ENCODE measurements at places on chromosomes 16 and 17.

DNA sequence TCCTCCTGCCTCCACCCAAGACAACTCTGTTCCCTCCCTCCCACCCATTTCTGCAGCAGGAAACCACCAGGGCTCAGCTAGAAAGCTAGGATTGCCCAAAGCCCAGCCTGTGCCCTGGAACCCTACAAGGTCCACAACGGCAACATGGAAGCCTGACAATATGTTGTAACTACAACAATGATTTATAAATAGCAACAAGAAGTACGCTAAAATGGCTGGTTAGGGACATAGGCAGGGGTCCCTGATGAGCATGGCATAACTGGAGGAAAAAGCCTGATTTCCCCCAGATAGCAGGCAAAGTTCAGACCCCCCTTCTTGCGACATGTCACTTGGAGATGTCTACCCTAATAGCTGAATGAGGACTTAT lies 6.6 kb downstream of the ST3GAL2 start:
- no peak for DNase-seq

DNA sequence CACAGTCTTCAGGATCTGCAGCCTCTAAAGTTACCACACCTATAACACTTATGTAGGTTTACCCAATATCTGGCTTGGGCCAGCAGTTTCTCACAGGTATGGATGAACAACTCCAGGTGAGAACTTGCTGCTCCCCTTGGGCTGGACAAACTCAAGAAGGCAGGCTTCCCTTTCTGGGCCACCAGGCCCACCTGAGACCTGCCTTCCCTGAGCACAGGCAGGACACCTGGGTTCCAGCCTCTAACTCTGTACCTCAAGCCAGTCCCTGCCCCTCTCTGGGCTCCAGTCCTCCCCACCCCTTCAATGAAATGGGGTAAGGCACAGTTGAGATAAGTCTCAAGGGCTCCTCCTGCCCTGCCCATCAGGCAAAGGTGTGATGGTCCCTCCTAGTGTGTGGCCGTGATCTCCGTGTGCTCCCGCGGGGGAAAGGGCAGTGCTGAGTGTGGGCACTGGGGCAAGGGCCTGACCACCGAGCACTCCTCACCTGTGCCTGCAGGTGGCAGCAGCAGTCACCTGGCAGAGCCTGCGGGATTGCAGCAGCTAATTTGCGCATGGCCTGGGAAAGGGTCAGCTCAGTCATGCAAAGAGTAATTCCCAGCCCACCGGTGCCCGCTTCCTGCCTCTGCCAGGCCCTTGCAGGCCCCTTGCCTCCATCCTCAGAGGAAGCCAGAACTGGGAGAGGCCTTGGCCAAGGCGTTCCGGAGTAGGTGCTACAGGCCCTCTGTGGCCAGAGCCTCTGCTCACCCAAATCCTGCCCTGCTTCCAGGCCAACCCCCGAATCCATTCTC lies 28.2 kb upstream of the ADGRG1 start:
- no peak for DNase-seq

DNA sequence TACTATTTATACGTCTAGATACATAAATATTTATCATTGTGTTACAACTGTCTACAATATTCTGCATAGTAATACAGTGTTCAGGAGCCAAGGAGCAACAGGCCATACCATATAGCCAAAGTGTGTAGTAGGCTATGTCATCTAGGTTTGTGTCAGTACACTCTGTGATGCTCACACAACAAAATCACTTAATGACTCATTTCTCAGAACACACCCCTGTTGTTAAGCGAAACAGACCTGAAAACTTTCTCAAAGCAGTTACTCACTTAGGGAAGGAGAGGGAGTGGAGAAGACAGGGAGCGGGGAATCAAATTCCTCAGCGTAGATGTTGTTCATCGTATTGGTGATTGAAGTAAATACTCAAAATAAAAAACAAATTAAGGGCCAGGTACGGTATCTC lies 269.5 kb downstream of the STX8 start:
- DNase-seq = no peak

DNA sequence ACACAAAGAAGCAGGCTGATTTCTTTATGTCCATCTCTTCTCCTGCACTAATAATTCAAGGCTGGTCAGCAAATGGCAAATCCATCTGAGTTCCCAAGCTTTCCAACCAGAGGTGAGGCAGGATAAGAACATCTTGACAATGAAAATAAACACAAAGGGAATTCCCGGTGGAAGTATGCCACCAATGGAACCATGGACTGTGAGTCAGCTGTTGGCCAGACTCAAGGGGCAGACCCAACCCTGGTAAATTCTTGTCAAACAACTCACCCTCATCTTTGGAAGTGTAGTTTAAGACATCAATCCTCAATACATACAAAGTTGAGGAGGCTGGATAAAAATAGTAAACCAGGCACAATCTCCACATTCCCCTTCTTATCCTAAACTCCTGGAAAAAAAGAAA lies 74.3 kb upstream of the CES5A start:
- no peak for DNase-seq

DNA sequence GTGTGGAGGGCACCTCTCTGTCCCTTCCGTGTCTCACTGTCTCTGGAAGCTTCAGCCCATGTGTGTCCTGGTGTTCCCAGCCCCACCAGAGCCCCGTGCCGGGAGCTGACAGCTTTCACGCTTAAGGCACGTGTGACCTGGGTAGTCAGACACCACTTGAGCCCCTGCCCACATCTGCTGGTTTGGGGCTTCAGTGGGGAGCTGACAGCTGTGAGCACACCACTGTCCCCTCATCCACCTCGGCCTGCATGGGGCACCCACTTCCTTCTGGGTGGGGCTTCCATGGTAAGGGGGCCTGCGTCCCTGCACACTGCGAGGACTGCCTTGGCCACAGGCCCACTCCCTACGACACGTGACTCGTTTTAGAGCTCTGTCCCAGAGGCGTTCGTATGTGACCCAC lies 2.6 kb upstream of the TEDC2 start:
- no peak for DNase-seq

- DNase-seq = no peak
Measured at GRCh38 chr17:82215095-82215971, 2.7 kb upstream of the CCDC57 start.

GRCh38 chr16:64242492-64242891 lies 879.4 kb downstream of the CDH11 start:
- no peak for DNase-seq

GRCh38 chr16:72493716-72494415 lies 321.9 kb upstream of the PMFBP1 start:
- DNase-seq = no peak

DNA sequence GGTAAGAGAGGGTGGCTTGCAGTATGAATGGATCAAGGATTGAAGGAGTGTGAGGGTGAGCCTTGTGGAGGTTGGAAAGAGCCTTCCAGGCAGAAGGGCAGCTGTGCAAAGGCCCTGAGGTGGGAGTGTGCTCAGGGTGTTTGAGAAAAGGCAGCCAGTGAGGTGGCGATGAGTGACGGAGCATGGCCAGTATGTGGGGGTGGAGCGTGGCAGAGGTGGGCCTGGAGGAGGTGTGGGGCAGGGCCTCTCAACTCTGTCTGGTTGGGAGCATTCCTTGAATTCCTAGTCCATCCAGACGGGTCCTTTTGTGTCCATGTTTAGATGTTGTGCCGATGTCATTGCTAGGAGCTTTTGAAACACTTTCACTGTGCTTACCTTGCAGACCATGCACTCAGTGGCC lies 51.3 kb downstream of the EPN2 start:
- DNase-seq = no peak

GRCh38 chr16:4882633-4883285 lies 35.5 kb downstream of the UBN1 start:
- no peak for DNase-seq

GRCh38 chr17:36578671-36579070 lies 13.0 kb upstream of the DHRS11 start:
- DNase-seq = no peak

DNA sequence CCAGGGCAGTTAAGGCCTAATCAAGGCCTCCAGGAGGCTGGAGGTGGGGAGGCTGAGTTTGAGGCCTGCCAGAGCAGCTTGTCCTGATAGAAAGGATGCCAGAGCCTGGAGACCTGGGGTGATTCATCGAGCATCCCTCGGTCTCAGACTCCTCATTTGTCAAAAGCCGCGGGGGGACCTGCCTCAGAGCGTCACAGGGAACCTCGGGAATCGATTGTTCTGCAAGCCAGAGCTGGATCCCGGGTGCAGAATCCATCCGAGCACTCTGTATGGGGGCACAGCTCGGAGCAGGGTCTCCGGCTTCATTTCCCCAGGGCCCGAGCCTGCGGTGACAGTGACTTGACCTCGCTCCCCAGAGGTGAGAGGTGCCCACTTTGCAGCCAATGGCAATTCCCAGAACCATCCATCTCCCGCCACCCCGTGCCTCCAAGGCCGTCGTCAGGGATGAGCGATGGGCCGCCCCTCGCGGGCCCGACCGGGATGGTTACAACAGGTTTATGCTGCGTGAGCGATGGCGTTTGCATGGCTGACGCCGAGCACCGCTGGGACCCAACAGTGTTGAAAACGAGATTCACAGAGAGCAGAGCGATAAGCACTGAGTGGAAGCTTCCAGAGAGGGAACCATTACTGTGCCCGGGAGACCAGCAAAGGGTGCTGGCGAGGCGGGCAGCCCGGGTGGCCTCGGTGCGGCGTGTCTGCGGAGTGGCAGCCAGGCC lies 117.1 kb upstream of the GSE1 start:
- DNase-seq = no peak

DNA sequence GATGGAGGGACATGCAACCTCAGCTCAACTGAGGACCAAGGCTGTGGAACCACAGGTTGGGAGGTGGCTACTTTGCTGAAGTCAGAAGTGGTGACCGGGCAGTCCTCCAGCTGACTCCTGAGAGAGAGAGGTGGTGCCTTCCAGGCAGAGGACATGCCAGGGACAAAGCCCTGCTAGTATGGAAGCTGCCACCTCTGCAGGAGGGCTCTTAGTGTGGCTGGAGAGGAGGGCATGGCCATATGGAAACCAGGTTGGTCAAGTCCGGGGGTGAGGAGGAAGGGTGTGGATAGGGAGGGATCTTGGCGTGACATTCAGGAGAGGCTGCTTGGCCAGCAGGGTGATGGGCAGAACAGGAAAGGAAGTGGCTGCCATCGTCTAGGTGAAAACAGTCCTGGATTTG lies 5.7 kb downstream of the C16orf86 start:
- DNase-seq = no peak

DNA sequence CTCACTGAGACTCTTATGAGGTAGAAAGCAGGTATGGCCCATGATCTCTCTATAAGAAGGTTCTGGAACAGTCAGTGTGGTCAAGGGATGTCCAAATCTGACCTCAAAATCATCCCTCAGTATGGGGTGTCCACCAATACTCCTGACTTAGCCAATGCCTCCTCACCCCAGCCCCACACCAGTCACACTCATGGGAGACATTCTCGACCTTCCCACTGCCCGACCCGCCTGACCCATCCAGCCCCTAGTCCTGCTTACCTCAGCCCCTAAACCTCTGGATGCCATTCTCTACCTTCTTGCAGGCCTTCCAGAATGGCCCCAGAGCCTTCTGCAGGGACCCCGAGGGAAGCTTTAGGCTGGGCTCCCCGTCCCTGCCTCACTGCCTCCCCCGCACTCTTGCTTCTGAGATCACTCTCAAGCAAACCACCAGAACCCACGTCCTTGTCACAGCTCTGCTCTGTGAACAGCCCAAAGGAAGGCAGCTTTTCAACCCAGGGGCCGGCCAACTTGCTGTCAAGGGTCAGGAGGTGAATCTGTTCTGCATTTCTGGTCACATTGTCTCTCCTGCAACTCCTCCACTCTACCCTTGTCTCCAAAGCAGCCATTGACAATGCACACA lies 44.9 kb upstream of the RBFOX3 start:
- no peak for DNase-seq

DNA sequence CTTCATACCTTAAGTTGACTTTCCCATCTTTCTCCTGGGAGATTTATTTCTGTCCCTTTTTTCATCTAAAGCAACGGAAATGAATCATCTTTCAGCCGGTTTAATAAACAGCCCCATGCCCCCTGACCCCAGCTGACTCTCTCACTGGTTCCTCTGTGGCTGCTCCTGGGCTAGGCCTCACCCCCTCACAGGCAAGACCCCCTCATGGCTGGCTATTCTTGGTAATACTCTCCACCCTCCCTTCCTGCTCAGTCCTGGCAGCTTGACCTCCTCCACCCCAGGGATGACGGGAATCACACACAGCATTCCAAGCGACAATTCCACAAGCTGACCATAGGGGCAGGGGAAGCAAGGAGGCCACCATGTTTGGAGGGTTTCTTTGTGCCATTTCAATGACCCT lies 1.5 kb upstream of the ADAP2 start:
- DNase-seq = no peak

- DNase-seq = no peak
Measured at GRCh38 chr17:48462946-48463345, 32.9 kb upstream of the SKAP1 start.

DNA sequence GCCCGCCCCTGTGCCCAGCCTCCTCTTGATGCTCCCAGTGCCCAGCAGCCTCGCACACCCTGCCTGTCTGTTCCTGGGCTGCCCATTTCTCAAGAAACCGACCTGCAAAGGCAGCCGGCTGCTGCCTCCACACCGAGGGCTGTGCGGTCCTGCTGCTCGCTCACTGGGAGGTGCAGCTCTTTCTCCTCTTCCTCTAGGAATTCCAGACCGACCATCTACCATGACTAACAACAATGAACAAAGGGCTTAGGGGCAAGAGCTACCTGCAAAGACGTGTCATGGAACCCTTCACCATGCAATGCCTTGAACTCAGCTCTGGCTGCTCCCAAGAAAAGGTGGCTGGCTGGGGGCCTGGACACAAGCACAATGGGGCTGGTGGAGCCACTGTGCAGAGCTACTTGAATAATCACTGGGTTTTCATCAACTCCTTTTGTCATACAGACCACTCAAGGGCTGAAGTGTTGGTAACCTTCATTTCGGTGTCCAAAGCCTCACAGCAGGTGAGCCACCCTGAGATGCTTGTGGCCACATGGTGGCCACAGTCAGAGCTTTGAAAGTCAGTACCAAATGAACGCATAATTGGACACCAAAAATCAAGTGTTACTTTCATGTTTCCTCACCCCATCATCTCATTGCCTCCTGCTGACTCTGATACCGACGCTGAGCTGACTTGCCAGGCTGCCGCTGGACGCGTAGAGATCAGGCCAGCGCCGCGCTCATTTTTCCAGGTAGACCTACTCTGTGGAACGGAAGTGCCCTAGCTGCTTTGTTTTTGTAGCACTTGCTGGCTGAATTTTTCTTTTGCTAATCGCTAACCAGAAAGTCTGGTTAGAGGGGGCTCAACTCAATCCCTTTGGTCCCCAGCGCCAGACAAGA lies 19.8 kb downstream of the CYB561 start:
- no peak for DNase-seq

Measured in stimulated activated naive B cell treated with anti-CD40 and anti-IgM and Interleukin-4, amounts not matched to agents 10 μg/mL and 1 μg/mL and 100 μg/mL, for 72 hours (primary cell).